ENCODE measurements at places on chromosomes 5 and 9.

DNA sequence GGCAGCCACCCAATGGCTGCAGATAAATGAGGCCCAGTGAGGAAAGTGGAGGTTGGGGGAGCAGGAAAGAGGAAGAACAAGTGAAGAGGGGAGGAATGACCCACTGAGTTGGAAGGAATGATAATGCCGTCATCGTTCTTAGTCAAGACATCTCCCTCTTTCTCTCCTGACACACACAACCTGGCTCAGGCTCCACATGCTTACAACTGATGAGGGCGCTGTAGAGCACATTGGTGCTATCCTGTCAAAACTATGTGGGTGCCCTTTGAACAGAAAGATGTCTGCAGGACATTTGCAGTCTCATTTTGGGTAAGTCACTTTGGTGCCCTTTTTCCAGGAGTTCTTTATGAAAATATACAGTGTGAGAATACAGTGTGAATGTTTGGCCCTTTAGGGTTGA lies 5.9 kb downstream of the IFNW1 start:
- no peak for DNase-seq

DNA sequence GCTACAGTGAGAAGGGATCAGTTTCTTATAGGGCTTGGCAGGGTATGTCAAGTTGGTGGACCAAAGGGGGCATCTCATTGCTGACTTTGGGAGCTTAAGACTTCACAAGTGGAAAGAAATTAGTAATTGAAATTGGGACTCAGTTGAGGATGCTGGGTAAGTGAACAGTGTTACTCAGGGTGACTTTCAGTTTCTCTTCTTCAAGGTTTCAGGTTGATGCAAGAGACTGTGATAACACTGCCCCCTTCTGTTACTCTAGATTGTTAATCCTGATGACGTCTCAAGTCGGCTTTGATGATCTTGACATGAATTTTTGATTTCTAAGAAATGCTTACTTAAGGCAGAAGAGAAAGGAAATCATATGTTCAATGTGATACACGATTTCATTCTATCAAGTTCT lies 21.3 kb downstream of the KCTD16 start:
- no peak for DNase-seq

DNA sequence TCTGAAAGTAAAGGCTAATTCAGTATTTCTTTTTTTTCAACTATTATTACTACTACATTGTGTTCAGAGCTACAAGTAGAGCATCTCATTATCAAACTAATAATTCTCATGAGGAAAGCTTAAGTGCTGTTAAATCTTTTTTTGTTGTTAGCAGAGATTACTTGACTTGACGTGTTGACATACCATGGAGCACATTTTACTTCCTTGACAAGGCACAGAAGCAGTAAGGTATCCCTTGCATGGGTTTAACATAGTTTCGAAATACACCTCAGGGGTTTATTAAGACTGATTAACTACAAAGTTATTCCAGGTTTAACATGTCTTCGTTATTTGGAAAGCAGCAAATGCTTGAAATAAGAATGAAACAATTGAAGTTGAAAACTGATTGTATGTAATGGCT lies 7.0 kb downstream of the SPDL1 start:
- no peak for DNase-seq

GRCh38 chr5:55959208-55959607 lies 35.6 kb downstream of the IL6ST start:
- no peak for DNase-seq

GRCh38 chr5:77319117-77319804 lies 108.8 kb downstream of the PDE8B start:
- no peak for DNase-seq

DNA sequence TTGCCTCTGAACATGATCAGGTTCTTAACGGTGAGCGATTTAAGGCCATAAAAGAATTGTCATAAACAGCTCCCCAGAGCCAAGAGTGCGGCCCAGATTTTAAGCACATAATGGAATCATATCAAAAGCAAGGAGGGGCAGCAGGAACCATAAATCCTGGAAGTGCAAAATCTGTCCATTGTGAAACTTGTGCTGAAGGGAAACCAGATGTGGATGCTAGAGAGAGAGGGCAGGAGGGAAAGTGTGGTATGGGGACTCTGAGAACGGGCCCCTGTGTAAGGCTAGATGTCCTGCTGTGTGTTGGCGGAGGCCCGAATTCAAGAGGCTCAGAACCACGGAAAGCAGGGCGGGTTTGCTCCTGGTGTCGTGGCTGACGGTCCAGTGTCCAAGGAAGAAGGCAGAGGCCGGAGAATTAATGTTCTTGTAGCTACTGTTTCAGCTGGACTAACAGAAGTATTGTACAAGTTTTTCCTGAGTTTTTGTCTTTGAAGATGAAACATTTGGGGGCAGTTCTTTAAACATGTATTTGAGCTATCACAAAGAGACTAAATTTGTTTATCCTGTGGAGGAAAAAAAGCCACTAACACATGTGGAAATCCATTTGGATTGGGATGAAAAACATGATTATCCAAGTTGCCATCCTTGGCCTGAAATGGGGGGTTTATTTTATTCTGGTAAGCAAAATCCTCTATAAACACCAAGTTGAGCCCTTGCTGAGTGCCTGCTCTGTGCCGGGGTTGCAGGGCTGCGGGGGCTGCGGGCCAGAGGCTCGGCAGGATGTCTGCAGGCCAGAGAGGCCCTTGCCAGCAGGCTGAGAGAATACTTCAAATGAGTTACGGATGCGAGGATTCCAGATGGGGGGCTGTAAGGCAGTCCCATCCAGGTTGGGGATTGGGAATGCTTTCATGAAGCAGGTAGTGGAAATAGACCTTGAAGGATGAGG lies 9.2 kb upstream of the CXCL14 start:
- no peak for DNase-seq

DNA sequence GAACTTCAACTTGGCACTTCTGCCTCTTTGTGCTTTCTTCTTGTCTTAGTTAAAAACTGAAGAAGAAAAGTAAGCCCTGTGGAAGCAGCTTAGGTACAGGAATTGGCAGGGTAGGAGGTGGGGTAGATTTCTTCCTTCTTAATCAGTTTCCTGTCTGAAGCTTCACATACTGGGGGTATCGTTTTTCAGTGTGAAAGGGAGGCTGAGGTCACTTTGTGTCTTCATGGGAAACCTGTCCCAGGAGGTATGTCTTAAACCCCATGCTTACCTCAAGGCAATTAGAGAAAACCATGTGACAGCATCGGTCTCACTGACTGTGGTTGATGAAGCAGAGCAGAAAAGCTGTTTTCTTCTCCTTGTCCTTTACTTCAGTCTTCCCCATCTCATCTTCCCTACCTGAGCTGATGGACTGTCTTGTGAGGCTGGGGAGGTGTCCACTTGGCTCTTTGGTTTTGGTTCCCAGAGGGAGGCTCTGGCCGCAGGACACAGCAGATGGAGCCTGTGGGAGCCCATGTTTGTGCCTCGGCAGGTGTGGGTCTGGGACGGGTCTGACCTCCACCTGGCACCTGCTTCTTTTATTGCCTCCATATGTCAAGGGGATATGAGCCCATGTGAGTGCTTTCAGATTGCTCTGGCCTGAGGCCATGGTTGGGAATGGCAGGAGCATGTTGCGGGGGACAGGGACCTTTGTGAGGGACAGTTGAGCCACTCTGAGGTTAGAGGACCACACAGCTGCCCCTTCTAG lies 47.0 kb downstream of the SH3GL2 start:
- DNase-seq, result no peak

GRCh38 chr5:139022528-139022927 lies 147.4 kb upstream of the LRRTM2 start:
- no peak for DNase-seq

GRCh38 chr9:124771021-124771866 lies at the start of gene NR6A1:
Gene NR6A1 (minus strand): TSS chr9:124771311.
- DNase-seq, result peak; percentile 96

DNA sequence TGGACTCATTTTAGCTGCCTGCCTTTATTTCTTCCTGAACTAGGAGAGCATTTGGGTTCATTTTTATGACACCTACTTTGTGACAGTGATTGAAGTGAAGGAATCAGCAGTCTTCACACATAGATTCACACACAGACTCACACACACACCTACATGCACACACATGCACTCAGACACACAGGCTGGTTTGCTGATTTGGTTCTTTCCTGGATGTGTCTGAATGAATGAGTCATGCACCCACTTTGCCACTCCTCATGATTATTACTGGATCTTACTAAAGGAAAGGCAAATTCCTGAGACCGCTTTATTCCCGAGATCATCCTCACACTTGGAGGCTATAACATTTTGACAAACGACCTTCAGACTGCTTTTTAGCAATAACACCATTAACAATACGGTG lies 529.5 kb downstream of the AGTPBP1 start:
- no peak for DNase-seq

DNA sequence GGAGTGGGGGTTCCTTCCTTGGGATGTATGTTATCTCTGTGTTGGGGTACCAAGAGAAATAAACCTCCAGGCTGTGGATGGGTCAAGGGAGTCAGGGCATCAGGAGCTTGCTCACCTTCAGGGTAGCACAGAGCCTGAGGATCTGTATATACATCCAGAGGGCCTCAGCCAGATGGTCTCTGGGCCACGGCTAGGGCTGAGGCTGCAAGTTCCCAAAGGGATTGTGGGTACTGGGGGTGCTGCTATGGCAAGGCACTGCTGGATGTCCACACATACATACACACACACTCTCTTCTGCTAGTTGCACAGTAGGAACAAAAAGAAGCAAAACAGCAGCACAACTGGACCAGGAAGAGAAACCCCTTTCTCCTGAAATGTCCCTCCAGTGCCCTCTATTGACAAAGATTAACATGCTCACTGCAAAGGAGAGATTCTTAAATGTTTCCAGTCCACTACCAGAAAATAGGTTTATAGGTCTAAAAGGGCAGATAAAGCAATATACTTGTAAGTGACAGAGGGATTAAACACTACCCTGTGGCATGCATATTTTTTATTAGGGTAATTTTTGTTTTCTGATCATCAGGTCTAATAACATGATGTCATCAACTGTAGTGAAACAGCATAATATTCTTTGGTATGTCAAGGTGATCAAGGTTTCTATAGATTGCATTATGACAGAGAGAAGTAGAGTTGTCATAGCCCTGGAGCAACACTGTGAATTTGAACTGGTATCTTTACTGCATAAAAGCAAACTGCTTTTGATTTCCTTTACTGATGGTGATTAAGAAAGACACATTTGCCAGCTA lies 56.3 kb upstream of the KCNN2 start:
- no peak for DNase-seq

DNA sequence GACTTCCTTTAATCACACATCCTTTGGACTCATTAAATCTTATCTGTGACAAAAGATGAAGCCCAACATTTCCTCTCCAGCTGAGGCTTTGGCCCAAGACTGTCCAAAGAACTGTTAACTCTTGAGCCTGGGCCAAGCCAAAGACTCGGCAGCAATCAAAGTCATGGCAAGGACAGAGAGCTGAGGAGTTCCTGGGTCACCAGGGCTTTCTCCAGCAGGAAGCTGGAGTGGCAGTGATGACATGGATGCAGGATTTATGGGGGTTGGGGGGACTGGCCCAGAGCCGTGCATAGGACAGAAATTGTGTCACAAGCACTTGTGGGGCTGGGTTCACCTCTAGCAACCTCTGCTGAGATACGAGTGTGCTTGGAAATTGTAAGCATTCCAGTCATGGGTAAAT lies 440.3 kb downstream of the PLK2 start:
- DNase-seq, result no peak

DNA sequence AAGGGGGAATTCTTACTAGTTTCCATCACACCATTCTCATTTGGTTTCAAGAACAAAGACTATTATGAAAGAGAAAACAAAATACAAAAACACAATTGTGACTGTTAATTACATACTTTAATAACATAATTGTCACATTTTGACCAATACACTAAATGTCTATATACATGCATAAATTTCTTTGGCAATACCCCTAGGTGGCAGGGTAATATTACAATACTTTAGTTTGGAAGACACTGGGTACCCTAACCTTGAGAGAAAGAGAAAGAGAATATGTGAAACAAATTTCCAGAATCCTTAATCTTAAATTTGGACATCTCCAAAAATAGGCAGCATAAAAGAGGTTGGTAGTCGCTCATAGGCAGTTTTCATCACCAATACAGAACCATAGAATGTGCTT lies 619.6 kb upstream of the ADAMTS16 start:
- no peak for DNase-seq

- DNase-seq, result no peak
These were observed 598.7 kb upstream of the SGCD start for GRCh38 chr5:155728146-155728856.

GRCh38 chr9:33686942-33687341 lies 108.4 kb upstream of the PRSS3 start:
- DNase-seq, result no peak

GRCh38 chr5:168118042-168118668 lies 173.3 kb upstream of the WWC1 start:
- DNase-seq, result no peak

GRCh38 chr5:170846416-170846815 lies 15.4 kb upstream of the RANBP17 start:
- no peak for DNase-seq

DNA sequence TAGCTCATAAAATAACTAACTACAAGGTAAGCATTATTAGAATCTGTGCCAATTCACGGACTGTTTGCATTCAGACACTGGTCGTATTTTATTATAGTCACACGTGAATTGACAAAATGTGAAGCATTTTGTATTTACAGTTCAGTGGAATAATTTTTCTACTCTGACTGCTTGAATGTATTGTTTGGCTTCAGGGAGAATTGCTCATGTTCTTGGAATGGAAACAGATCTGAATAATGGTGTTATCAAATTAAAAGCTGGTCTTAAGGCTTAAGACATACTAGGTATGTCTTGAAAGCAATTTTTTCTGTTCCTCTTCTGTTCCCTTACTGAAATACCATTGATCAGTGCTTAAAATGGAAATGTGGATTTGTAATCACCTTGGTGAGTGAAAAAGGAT lies 543.7 kb upstream of the TLE4 start:
- DNase-seq, result peak; percentile 49

DNA sequence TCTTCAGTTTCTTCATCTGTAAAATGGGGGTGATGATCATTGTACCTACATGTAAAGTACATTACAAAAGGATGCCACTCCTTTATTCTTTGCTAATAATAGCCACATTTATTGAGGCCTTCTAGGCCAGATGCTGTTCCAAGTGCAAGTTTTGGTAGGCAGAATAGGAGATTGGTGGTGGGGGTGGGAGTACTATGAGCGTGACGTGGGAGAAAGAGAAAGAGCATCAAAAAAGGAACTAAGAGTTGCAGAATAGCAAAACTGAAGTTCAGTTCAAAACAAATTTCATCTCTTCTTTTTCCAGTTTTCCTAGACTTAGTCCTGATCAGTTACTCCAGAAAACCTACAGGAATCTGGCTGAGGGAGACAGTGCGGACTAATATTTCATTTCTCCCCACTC lies 174.1 kb downstream of the SNX18 start:
- DNase-seq, result no peak

- DNase-seq, result peak; percentile 79
These were observed 23.1 kb upstream of the SPTLC1 start for GRCh38 chr9:92138157-92138959.

- peak; percentile 75 for DNase-seq
These were observed 19.9 kb upstream of the HMHB1 start for GRCh38 chr5:143791848-143792731.

DNA sequence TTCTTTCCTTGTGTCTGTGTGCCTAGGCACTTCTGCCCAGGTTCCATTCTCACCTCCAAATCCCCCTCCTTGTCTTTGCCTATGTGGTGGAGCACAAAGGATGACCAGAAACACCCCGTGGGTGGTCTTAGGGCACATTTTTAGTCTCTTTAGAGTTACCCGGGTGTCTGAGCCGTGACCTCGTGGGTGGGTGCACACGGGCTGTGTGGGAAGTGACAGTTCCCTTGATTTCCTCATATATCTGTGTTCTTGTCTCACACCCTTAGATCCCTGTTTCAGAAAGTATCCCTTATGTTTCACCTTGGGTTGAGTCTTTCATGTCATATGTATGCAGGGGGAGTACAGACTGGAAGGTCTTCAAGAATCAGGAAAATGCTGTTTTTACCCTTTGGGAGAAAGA lies 13.4 kb upstream of the SMIM32 start:
- no peak for DNase-seq

- no peak for DNase-seq
These were observed 237.0 kb downstream of the PRELID2 start for GRCh38 chr5:145598184-145598583.

Measured in SJSA1 (cell line).